GF-D8 (cell line): ENCODE measurements at places on chromosomes 13 and 19.

- DNase-seq, result no peak
Observed at GRCh38 chr19:13666165-13666564, 98.2 kb upstream of the MRI1 start.

DNA sequence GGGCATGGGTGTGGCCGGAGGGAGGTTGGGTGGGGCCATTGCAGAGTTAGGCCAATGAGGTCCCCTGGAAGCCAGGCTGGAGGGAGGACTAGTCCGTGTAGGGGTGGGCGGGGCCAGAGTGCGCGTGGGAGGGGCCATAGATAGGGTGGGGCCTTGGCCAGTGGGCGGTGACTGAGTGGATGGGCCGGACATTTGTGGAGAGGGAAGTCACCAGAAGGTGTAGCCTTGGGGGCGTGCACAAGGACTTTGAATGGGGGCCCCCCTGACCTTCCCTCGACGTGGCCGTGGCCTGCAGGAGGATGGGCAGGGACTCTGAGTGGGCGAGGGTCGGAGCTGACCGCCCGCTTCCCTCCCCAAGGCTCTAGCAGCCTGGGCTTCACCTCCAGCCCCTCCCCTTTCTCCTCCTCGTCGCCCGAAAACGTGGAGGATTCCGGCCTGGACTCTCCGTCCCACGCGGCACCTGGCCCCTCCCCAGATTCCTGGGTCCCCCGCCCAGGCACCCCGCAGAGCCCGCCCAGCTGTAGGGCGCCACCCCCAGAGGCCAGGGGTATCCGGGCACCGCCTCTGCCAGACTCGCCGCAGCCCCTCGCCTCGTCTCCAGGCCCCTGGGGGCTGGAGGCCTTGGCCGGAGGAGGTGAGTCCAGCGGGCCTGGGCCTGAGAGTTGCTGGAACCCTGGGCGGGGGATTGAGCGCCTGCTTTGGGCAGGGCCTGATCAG lies 16.5 kb upstream of the B3GNT3 start:
- no peak for DNase-seq

DNA sequence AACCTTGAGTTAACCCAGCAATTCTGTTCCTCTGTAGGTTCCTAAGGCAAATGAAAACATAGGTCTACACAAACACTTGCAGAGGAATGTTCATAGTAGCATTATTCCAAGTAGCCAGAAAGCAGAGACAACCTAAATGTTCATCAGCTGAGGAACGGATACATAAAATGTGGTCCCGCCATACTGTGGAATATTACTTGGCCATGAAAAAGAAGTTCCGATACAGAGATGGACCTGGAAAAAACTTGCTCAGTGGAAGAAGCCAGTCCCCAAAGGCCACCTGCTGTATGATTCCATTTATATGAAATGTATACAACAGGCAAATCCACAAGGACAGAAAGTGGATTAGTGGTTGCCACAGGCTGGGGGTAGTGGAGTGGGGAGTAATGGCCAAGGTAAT lies 53.0 kb downstream of the ARHGEF18 start:
- no peak for DNase-seq

DNA sequence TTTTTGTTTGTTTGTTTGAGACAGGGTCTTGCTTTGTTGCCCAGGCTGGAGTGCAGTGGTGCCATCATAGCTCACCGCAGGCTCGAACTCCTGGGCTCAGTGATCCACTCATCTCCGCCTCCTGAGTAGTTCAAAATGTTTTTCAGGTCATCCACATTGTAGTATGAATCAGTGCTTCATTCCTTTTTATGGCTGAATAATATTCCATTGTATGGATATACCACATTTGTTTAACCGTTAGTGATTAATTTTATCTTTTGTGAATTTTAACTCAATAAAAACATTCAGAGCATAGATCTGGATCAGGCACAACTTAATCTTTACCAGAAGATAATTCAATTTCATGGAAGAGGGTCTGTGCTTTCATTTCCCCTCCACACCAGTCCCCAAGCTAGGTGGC lies 47.7 kb downstream of the VAV1 start:
- no peak for DNase-seq

- DNase-seq, result no peak
Observed at GRCh38 chr13:83220241-83220640, 662.0 kb downstream of the SLITRK1 start.

- DNase-seq, result no peak
Observed at GRCh38 chr19:13842291-13843103, 34.4 kb upstream of the NANOS3 start.

DNA sequence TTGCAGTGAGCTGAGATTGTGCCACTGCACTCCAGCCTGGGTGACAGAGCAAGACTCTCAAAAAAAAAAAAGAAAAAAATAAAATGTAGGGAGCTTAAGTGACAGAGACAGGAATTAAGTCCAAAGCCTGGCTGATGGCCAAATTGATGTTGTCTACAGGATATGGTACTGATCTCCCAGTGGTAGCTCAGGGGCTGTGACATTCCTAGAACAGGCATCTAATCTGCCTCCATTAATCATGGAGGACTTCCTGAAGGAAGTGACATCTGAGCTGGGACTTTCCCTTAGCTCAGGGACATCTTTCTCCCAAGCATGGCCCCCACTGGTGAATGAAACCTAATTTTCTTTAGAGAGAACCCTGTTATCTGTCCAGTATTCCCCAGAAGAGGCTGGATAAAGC lies 11.4 kb upstream of the EDDM13 start:
- no peak for DNase-seq

- DNase-seq, result no peak
Observed at GRCh38 chr19:47569331-47569730, 3.6 kb downstream of the ZNF541 start.

GRCh38 chr13:100552755-100553154 lies 35.8 kb downstream of the GGACT start:
- DNase-seq, result no peak

DNA sequence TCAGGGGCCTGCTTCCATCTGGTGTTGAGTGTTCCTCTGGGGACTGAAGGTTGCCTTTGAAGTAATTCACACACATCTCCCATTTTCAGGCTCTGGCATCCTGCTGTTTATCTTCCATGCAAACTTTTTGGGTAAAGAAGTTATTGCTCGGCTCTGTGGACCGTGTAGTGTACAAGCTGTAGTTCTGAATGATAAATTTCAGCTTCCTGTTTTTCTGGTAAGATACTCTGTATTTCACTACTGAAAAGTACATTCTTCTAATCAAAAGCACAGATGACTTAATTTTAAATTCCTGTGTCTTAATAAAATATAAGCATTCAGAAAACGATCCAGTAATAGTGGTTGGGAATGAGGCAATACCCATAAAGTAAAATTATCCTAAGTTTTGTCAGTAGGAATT lies 36.7 kb downstream of the MPHOSPH8 start:
- no peak for DNase-seq

GRCh38 chr13:26465954-26466353 lies 91.5 kb upstream of the WASF3 start:
- no peak for DNase-seq

DNA sequence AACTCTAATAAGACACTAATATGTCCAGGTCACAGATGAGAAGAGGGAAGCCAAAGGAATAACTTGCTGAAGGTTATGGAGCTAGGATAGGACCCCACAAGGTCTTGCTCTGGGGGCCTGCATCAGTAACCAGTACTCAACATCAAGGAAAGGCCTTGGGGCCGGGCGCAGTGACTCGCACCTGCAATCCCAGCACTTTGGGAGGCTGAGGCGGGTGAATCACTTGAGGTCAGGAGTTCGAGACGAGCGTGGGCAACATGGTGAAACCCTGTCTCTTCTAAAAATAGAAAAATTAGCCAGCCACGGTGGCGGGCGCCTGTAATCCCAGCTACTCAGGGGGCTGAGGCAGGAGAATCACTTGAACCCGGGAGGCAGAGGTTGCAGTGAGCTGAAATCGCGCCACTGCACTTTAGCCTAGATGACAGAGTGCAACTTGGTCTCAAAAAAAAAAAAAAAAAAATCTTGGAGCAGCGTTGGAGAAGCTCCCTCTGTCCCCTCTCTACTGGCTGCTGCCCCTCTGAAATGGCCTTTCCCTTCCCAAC lies 1.8 kb downstream of the LONP1 start:
- DNase-seq, result no peak

DNA sequence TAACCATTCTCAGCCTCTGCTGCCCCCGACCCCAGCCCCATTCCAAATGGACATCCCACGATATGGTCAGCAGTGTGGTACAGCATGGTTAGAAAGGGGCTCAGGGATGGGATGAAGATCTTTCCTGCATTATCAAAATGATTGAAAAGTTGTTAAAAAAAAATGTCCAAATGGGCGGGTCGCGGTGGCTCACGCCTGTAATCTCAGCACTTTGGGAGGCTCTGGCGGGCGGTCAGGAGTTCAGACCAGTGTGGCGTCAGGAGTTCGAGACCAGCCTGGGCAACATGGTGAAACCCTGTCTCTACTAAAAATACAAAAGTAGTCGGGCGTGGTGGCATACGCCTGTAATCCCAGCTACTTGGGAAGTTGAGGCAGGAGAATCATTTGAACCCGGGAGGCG lies 54.3 kb upstream of the ZNF254 start:
- DNase-seq, result no peak

- DNase-seq, result no peak
Observed at GRCh38 chr13:35349673-35350278, 126.7 kb downstream of the MAB21L1 start.

GRCh38 chr13:43996221-43996620 lies 116.5 kb downstream of the LACC1 start:
- DNase-seq, result no peak

GRCh38 chr19:40933025-40933424 lies 51.0 kb upstream of the CYP2A7 start:
- DNase-seq, result no peak

DNA sequence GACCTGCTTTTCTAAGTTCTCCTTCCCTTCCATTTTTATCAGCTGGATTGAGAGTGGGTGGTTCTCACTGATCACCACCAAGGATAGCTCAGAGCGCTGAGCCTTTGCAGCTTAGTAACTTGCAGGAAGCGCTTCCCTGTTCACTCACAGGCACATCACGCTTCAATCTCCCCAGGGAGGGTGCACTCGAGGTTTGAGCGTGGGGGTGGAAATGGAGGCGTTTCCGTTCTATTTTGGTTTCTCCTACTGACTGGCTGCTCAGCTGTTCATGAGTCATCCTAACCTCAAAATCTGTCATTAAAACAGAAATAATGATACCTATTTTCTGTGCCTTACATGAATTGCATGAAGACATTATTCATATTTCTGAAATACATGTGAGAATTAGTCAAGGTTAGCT lies 292.1 kb downstream of the SPRY2 start:
- peak; percentile 82 for DNase-seq

GRCh38 chr13:101325423-101325822 lies 90.9 kb downstream of the NALCN start:
- DNase-seq, result no peak
